ENCODE measurements at places on chromosomes 7 and 10.

GRCh38 chr10:103543617-103544525 lies 50.4 kb downstream of the NEURL1 start:
- no peak for DNase-seq

GRCh38 chr7:66140924-66141323 lies 26.3 kb downstream of the CRCP start:
- DNase-seq, result no peak

- DNase-seq, result no peak
Observed at GRCh38 chr10:34906067-34906965, 91.2 kb upstream of the PARD3 start.

GRCh38 chr10:123148414-123149161 lies 652 bp downstream of the HMX2 start:
- no peak for DNase-seq

DNA sequence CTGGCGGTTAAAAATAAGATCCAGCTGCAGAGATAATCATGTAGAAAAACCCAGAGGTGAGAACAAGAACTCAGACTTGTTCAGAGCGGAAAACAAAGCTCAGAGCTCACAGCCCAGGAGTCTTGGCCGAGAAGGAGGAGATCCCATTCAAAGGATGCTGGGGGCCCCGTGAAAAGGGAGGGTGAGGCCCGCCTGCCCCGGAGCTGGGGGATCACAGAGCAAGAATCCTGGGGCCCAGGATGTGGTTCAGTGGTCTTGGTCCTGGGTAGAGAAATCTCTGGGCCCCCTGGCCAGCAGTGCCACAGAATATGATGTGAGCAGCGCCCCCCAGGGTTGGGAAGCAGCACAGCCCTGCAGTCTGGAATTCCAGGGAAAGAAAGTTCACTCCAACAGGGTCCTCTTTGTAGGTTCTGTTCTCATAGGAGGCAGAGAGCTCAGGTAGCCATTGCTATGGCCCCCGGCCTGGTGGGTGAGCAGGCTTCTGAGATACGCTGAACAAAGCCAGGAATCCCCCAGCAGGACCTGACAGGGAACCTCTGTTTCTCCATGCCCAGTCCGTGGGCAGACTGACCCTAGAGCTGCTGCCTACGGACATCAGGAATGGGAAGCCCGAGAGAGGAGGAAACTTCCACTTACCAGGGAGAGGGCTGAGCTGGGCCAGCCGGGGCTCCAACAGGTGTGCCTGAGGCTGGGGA lies 77.7 kb upstream of the GNA12 start:
- no peak for DNase-seq

DNA sequence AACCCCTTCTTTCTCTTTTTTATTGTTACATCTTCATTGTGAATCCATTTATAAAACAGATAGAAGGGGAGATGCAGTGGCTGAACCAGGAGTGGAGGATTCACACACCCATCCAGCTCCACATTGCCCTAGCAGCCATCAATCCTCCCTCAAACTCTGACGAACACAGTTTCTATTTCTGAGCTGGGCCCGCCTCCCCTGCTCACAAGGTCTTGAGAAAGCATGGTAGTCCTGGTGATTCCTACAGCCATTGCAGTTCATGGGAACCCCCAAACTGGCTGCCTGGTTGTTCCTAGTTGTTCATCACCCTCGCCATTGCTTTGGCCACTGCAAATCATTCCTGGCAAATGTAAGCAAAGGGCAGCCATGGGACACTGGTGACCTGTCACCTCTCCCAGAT lies 258.5 kb upstream of the AOAH start:
- no peak for DNase-seq

Measured in esophagus squamous epithelium (tissue), 5 donors.